ENCODE measurements at places on chromosomes 4 and X. TPM values are rescaled to one million over a fixed set of nuclear protein-coding genes. Genes with fewer than 3 reads are reported as not detected.

DNA sequence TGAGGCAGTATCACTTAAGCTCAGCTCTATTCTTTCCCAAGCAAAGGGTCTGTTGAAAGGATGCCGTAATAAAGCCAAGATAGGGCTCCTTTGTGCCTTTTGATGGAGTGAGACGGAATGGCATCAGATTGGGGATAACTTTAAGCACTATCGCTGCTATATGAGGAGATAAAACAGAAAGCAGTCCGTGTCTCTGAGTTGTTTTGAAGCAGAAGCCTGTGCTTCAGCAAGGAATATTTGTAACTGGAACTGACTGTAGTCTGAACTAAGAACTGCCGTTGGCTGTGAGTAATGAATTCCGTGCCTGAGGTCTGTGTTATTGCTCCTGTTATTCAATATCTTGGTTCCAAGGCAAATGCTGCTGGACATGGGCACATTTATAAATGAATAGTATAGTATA, 297.4 kb downstream of the ANKRD50 start:
- no peak overlapping the region for H3K27ac ChIP-seq
- H3K36me3 ChIP-seq, result no peaks in the 10 kb centered on the region
- H3K4me1 ChIP-seq, result peaks cover 8% of the 10 kb centered on the region
- no peak overlapping the region for H3K4me3 ChIP-seq
- DNase-seq, result no peak

DNA sequence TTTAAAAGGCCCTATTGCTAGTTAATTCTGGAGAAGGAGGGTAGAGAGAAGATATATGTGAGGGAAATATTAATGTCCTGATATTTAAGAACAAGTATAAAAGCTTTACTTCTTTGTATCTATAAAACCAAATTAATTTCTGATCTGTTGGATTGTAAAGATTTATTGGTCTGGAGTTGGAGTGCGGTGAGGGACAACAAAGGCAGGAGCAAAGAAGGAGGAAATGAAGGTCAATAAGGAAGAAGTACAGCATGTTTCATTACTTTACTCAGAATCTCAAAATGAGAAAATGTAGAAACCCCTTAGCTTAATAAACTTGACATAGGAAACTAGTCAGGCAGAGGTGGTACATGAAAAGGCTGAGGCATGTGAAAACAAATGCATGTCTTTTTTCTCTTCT, 192.9 kb downstream of the PALLD start:
- H3K36me3 ChIP-seq, result peaks cover 27% of the 10 kb centered on the region
- peaks cover 55% of the 10 kb centered on the region for H3K4me1 ChIP-seq
- H3K4me3 ChIP-seq, result no peak overlapping the region
- H3K27ac ChIP-seq, result no peak overlapping the region
- H3K27me3 ChIP-seq, result no peaks in the 10 kb centered on the region

GRCh38 chrX:71167031-71167781, 22.6 kb downstream of the NLGN3 start:
- no peak overlapping the region for H3K27ac ChIP-seq
- peaks cover 6% of the 10 kb centered on the region for H3K4me1 ChIP-seq
- no peaks in the 10 kb centered on the region for H3K36me3 ChIP-seq
- H3K27me3 ChIP-seq, result no peaks in the 10 kb centered on the region
- no peak for DNase-seq

GRCh38 chrX:53682885-53683555, 3.5 kb downstream of the HUWE1 start:
- H3K36me3 ChIP-seq, result peaks cover 7% of the 10 kb centered on the region
- no peak for DNase-seq
- H3K27me3 ChIP-seq, result no peaks in the 10 kb centered on the region
- H3K27ac ChIP-seq, result peak overlapping the region; percentile 98
- peak overlapping the region; percentile 95 for H3K4me3 ChIP-seq

DNA sequence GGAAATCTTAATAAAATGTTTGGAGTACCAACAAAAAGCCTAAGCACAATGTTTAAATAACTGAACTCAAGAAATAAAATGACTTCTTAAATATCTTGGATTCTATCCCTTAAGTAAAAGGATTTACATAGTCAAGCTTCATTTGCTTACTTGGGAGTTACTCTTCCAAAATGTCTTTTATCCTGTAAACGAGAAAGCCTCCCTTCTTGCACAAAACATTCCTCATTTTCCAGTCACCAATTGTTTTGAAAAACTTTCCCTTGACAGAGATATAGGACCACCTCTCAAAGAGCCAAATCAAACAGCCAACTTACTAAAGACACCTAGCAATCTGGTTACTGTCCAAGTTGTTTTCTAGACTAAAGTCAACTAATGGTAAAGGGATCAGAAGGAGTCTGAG, 18.6 kb downstream of the PDGFC start:
- H3K36me3 ChIP-seq, result peaks cover 18% of the 10 kb centered on the region
- H3K4me3 ChIP-seq, result no peak overlapping the region
- H3K4me1 ChIP-seq, result peaks cover 69% of the 10 kb centered on the region

- no peaks in the 10 kb centered on the region for H3K36me3 ChIP-seq
- no peak for DNase-seq
- H3K4me3 ChIP-seq, result peak within 1 kb of the TSS; percentile 64
- peak within 1 kb of the TSS; percentile 93 for H3K27ac ChIP-seq
- peaks cover 11% of the 10 kb centered on the region for H3K4me1 ChIP-seq
- H3K27me3 ChIP-seq, result no peaks in the 10 kb centered on the region
These were observed at the start of gene SULT1B1 for GRCh38 chr4:69760455-69760854. SULT1B1 (minus strand) TSS chr4:69760620; CDS start chr4:69755217, 5,403 bp downstream.

DNA sequence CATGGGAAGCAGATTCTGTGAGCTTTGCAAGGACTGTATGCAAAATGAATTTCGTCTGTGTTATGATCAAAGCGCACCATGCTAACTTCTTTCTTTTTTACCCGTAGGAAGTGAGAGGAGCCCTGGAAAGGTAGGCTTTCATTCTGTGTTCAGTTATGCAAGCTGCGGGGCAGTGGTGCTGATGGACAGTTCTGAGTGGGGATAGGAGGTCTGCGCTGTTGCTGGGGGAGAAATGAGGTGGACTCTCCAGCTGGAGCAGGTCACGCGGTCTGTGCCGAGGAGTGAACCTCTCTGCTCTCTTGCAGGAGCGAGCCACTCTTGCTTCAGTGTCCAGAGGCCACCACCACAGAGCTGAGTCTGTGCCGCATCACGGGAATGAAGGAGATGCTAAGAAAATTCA, 4.5 kb downstream of the TRIML1 start:
- peak overlapping the region; percentile 67 for H3K27ac ChIP-seq
- H3K27me3 ChIP-seq, result no peaks in the 10 kb centered on the region
- H3K36me3 ChIP-seq, result peaks cover 5% of the 10 kb centered on the region
- H3K4me3 ChIP-seq, result peak overlapping the region; percentile 70
- DNase-seq, result no peak

- DNase-seq, result no peak
- no peaks in the 10 kb centered on the region for H3K27me3 ChIP-seq
- H3K27ac ChIP-seq, result no peak overlapping the region
- H3K4me3 ChIP-seq, result no peak overlapping the region
- H3K36me3 ChIP-seq, result no peaks in the 10 kb centered on the region
- peaks cover 8% of the 10 kb centered on the region for H3K4me1 ChIP-seq
These were observed 149.5 kb downstream of the NR3C2 start for GRCh38 chr4:148292686-148293085.

- H3K27ac ChIP-seq, result no peak overlapping the region
- no peak overlapping the region for H3K4me3 ChIP-seq
- no peak for DNase-seq
- H3K27me3 ChIP-seq, result no peaks in the 10 kb centered on the region
- H3K36me3 ChIP-seq, result no peaks in the 10 kb centered on the region
These were observed 49.8 kb downstream of the SCLT1 start for GRCh38 chr4:129043523-129043922.

SPIN2A gene
- 1.1 TPM for total RNA-seq

IL2RG gene
- 5.2 TPM for total RNA-seq

NCBP2L gene
- not detected for total RNA-seq

All from type B pancreatic cell (in vitro differentiated cells).